DMS79 (cell line): ENCODE measurements at places on chromosomes 6 and 20.

DNA sequence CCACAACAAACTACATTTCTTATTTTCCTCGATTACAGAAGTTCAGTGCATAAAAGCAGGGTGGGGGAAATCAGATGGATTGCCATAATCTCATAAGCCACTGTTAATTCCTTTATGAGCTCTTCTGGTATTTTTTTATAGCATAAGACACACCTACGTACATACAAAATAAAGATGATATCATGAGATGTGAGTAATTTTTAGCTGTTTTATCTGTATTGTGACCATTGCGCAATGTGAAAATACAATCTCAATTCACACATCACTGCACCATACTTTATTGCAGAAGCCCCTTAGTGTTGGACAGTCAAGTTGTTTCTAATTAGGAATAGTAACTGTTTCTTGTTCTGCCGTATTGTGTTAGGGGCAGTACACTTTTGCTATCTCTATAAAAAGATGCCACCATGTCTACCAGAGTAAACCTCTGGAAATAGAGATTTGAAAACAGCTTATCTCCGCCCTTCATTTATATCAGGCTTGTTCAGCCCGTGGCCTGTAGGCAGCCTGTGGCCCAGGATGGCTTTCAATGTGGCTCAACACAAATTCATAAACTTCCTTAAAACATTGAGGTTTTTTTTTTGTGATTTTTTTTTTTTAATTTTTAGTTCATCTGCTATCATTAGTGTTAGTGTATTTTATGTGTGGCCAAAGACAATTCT is 90.4 kb downstream of the FARS2 start:
- DNase-seq, result no peak

- DNase-seq, result no peak
Measured at GRCh38 chr20:15179381-15179780, 842.0 kb upstream of the FLRT3 start.

DNA sequence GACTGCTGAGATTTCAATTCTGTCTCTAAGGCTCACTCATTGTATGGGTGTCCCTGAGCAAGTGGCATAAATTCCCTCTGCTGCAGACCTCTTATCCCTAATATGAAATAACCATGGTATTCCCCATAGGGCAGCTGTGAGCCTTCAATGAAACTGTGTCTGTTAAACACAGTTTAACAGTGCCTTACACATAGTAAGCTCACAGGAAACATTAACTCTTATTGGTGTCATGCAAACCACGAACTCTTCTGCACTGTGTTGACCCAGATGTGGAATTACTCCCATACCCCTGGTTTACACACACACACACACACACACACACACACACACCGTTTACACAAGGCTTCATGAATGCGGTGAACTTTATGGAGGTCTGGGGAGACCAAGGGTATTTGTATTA is 23.2 kb downstream of the DAAM2 start:
- no peak for DNase-seq

DNA sequence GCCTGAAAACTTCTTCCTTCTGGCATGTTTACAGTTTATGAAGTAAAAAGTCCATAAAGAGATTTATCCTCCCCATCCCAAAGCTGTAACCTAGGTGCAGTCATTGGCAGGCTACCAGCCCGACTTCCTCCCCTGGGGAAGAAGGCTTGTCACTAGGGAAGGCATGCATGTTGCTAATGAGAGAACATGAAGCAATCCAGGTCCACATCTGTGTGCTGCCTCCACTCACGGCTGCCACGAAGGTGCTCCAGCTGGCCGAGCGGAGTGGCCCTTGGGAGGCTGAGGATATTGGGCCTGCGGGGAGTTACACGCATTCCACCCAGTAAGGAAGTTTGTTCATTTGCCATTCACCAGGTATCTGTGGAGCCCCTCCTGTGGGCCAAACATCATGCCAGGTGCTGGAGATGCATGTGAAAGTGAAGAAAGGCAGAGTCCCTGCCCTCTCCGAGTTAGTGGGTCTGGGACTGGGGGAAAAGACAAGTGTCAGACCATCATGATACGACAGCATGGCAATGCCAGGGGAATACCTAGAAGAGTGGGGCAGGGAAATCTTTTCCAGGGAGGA is 257.0 kb downstream of the NRN1 start:
- no peak for DNase-seq

- no peak for DNase-seq
Measured at GRCh38 chr6:8859501-8859900, 424.2 kb upstream of the SLC35B3 start.

GRCh38 chr20:50335105-50335504 is 144.5 kb downstream of the CEBPB start:
- no peak for DNase-seq

DNA sequence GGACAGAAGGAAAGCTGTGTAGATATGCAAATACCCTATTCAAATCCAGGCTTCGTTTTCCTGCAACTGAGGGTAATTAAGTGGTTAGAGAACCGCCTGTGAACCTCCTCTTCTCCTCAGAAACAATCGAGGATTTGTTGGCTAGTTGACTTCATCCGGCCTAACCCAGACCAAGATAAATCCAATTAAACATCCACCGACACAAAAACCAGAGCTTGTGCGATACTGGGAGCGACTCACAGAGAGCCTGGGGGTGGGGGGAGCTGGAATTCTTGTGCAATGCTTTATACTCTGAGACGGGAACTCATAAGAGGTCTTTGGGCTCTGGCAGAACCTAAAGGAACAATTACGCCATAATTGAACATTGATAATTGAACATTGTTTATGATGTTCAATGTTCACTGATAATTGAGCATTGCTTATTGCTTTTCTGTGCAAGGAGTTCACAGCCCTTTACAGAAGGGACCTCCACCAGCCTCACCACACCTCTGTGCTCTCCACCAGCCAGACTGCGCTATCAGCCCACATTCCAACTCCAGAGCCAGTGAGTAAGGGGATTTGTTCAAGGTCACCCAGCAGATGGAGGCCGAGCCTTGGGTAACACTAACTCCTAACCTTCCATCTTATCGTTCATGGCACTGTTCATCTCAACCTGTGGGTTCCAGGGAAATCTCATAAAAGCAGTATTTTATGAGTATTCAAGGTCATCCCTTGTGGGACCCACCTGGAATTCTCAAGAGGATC is 429.6 kb upstream of the JARID2 start:
- no peak for DNase-seq
